ENCODE measurements at places on chromosomes 7 and 10.

DNA sequence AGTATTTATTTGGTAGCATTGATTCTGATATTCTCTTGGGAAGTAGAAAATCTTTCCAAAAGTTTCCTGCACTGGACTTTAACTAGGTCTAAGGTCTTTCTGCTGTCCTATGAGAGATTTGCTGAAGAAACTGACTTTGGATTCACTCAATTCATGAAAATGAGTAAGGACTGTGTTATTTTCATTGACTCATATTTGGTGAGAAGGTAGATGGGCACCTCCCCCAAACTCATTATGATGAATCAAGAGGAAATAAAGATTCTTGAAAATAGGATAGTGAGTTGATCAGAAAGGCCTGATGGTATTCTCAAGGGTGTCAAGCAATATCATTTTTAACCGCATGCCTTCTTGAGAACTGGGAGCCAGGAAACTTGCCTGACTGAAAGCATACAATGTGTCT is 110.3 kb downstream of the RNF133 start:
- no peak for DNase-seq

DNA sequence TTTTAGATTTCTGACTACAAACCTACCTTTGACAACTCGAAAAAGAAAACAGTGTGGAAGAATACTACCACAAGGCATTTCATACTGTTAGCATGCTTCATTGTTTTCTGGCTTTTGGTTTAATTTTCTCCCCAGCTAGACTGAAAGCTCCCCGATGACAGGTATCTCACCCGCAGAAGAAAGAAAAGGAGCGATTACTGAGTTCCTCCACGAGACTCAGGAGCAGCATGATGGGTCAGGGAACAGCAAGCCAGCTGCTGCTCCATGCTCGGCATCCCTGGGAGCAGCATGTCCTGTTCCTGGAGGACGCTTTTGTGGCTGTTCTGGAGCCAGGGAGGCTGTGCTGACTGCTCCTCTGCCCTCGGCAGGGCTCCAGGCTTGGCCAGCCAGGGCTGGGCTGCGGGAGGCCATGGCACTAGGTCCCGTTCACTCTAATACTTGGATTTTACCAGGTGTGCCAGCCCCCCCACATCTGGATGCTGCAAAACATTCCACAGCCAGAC is 133.4 kb downstream of the PRKAG2 start:
- no peak for DNase-seq

DNA sequence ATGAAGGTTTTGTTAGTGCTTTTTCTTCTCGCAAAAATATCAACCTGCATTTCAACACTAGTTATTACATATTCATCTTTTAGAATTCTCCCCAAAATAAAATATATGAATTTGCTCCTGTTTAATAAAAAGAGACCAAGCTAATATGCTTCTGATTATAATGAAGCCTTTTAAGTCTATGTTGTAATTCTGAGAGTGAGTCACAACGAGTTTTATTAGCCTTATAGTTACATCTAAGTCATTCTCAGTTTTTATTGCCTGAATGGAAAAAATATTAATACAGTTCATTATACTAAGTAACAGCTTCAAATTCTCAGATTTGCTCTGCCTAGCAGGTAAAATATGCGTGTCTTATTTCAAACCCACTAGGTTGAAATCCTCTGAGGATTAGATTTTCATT is 152.4 kb upstream of the CELF2 start:
- no peak for DNase-seq

DNA sequence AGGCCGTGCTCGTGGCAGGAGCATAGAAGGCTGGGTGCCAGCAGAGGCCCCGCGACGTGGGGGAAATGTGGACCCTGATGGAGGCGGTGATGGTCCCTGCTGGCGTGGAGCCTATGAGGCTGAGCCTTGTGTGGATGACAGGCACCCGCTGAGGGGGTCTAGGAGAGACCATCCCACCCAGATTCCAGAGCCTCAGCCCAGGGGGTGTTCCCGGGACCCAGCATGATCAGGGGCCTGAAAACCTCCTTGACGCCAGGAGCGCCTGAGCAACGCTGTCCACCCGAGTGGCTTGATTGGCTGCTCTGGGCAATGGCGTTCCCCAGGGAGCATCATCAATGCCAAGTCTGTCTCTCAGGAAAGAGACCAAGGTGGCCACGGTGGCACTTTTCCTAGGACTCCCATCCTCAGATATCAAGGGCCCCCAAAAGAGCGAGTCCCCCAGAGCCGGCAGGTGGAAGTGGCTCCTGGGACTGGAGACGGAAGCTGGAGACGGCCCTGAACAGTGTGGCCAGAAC is 61.1 kb downstream of the PWWP2B start:
- DNase-seq: no peak

DNA sequence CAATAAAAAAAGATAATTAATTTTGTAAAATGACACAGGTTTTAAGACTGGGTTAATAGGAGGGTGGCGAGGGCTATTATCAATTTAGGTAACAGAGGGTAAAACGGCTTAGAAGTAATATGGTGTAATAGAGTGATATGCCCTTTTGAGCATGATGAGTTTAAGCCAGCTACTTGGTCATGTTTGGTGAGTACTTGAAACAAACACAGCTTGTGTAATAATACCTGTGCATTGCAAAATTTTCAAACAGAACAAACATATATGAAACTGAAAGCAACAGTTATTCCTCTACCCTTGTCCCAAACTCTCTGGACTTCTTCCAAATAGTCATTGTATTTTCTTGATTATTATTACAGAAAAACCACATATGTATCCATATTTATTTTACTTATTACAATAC is 241.7 kb downstream of the MAGI2 start:
- DNase-seq: peak; percentile 2

DNA sequence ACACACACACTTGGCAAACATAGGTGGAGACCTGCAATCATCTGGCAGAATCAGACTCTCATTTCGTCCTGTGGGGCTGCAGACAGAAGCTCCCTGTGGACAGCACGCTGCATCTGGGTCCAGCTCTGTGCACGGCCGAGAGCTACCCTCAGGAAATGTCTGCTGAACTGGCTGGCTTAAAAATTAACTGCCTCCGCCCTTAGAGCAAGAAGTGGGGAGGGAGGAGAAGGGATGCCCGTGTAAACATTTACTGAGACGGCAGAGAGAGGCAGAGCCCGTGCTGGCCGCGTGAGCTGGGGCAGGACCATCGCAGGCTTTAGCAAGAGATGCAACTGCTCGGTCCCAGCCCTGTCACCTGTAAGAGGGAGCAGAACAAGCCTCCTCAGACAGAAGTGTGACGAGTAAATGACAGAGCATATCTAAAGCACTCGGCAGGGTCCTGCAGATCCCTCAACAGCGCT is 81.8 kb downstream of the TNS3 start:
- peak; percentile 75 for DNase-seq

DNA sequence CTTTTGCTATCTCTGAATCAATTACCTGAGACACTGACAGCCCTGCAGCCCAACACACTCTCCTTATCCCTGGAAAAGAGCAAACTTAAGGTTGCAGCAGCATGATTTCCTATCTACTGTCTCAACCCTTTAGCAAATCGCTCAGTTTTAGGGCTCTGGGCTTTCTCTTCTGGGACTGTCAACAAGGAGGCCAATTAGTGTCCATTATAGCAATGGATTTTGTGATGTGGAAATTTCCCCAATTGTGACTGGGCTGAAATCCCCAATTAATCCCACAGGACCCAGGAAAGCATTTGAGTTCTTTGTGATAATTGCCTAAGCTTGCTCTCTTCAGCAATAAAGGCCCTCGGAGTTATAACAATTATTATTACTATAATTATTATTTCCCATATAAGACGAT is 197.0 kb downstream of the ZNF438 start:
- DNase-seq: no peak

DNA sequence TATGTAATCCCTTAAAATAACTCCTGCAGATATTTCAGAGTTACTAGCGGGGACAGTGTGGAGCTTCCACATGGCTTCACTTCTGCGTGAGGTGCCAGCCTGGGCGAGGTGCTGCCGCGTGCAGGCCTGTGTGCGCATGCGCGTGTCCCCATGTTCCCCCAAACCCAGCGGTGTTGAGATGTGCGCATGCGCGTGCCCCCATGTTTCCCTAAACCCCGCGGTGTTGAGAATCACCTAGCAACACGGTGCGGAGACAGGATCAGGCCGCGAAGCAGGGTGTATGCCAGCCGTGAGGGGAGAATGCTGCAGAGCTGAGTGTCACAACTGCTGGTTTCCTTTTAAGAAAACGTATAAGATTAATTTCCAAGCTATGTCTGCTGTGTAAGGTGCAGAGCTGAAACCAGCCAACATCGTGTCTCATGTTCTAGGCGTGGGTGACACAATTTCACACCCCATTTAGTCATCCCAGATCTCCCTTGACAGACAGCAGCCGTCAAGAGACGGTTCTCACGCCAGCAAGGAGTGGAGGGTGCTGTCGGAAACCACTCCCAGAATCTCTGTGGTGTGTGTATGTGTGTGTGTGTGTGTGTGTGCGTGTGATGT is 71.9 kb upstream of the ADARB2 start:
- no peak for DNase-seq

- DNase-seq: no peak
Observed at GRCh38 chr10:78584681-78585080, 484.1 kb upstream of the ZMIZ1 start.

GRCh38 chr7:84112771-84113170 is 81.8 kb downstream of the SEMA3A start:
- DNase-seq: no peak

GRCh38 chr7:120833546-120833945 is 24.4 kb downstream of the TSPAN12 start:
- DNase-seq: no peak

- DNase-seq: no peak
Observed at GRCh38 chr7:141209454-141209853, 135.6 kb downstream of the TMEM178B start.

DNA sequence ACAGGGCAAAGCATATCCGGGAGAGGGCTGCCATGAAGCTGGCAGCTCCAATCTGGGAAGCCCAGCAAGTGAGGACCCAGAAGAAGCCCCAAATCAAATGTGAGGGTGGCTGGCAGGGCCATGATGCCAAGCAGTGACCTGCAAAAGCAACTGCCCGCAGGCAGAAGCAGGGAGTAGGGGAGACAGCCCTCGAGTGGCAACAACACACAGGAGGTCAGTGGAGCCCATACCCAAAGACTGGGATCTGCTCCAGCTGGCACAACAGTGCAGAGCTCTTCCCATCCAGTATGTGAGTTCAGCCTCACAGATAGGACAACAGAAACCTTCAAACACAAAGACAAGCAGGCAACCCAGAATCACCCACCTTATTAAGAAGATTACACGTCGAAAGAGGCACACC is 45.0 kb downstream of the GRID1 start:
- DNase-seq: no peak

- no peak for DNase-seq
Observed at GRCh38 chr10:124150807-124151417, 57.5 kb upstream of the CHST15 start.

DNA sequence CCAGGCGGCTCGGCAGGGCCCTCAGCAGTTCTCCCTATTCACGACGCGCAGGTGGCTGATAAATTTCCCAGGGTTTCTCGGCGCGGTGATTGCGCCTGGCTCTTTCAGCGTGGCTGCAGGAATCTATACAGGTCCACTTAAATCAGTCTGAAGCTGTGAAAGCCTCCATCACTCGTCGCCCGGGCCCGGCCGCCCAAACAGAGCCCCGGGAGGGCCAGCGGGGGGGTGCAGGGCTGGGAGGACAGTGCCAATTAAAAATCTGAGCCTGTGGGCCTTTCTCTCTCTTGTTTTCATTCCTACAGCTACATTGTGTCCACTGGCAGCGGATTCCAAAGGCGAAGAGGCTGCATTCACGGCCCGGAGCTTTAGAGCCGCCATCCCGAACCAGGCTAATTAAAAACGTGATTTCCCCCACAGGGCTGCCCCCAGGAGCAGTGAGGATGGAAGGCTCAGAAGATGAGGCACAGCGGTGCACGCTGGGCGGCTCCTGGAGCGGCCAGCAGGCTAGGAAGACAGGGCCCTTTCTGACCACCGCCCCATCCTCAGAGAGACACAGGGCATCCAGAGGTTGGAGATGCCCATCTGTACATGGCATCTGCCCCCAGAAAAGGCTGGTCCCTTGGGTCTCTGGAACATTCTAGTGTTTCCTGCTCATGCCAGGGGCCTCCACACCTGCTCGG is 100.7 kb downstream of the FAM53B start:
- no peak for DNase-seq

DNA sequence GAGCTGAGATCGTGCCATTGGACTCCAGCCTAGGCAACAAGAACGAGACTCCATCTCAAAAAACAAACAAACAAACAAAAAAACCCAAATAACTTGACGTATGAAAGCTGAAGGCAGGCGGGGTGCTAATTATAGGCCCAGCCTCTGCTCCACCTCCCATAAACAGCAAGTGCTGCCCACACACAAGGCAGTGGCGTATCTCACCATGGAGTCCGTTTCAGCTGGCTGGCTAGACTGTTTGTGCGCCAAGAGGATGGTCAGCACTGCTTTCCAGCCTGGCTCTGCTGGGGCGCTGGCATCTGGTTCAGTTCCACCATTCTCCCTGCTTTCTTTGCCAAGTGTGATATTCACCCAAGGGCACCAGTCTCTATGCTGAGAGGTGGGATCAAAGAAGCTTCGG is 29.1 kb downstream of the ZC3HC1 start:
- DNase-seq: no peak

DNA sequence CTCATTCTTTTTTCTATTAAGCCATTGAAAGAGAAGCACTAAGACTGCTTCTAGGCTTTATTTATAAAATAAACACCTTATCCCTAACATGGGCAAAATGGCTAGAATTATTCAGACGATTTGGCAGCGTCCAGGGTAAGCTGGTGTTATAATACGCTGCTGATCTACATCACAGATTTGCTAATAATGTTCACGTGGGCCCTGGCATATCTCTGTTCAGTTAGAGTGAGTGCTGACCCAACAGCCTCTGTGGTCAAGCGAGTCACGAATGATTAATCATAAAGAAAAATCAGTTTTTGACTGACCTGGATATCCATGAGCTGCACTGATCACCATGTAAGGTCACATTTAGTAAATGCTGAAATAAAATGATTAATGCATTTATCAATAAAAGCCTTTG is 28.4 kb upstream of the CBLL1 start:
- no peak for DNase-seq

GRCh38 chr7:98686466-98687080 is 69.5 kb downstream of the NPTX2 start:
- no peak for DNase-seq

DNA sequence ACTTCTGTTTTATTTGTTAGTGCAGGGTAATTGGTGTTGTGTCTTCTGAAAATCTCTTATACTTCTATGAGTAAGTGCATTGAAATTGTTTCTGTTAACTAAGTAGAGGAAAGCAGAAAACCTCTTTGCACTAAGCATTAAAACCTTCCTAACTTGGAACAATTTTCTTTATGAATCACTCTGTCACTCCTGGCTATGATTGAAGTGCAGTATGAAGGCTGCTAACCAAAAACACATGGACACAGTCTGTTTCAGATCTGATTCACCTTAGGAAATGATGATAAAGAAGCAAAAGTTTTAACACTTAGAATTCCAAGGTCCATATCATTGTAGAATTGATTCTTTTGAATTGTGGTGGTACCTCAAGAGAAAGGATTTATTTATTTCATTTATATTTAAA is 41.9 kb downstream of the MET start:
- DNase-seq: no peak

All from HuH-7 (cell line).